ENCODE measurements at places on chromosomes 2 and 18.
A peak's percentile ranks its signal among the peaks of the same experiment; 100 is the strongest.

GRCh38 chr2:20212871-20213503 lies 11.9 kb downstream of the SDC1 start:
- DNase-seq: no peak

GRCh38 chr2:19902216-19902740 lies 495 bp upstream of the TTC32 start:
- DNase-seq: no peak

- DNase-seq: peak; percentile 70
Observed at GRCh38 chr2:197273485-197273884, 37.1 kb downstream of the ANKRD44 start.

DNA sequence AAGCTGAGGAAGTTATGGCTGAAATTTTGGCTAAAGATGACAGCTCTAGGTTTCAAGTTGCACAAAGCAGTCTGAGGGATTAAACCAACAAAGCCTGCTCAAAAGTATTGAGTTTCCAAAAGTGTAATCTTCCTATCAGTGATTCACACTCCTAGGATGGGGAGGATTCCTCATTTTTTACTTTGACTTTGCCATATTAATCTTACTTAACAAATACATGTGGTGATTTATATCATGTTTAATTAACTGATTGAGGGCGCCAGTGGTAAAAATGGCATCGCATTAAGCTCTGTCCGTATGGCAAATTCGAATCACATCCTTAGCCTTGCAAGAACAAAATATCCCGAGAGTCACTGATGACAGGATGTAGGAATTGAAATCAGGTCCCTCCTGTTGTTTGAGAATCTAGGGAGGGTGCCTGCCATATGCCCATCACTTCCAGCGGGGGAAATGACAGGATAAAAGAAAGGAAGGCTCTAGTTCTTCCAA lies 78.1 kb upstream of the ETAA1 start:
- DNase-seq: no peak

DNA sequence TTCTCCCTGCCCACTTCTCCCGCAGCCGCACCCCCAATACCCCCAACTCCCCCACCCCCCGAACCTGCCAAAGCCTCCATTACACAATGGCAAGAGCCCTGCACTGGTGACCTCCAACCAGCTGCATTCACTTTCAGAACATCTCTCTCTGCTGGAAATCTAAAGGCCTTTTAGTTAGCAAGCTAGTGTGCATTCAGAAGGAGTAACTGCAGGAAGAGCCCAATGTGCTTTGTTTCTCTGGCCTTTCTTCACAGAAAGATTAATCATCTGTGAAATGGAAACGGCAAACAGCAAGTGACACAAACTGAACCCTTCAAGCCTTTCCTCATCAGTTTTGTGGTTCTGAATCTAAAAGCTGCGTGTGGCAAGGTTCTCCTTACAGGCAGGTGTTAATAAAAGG lies 124.2 kb downstream of the OLA1 start:
- DNase-seq: peak; percentile 19

DNA sequence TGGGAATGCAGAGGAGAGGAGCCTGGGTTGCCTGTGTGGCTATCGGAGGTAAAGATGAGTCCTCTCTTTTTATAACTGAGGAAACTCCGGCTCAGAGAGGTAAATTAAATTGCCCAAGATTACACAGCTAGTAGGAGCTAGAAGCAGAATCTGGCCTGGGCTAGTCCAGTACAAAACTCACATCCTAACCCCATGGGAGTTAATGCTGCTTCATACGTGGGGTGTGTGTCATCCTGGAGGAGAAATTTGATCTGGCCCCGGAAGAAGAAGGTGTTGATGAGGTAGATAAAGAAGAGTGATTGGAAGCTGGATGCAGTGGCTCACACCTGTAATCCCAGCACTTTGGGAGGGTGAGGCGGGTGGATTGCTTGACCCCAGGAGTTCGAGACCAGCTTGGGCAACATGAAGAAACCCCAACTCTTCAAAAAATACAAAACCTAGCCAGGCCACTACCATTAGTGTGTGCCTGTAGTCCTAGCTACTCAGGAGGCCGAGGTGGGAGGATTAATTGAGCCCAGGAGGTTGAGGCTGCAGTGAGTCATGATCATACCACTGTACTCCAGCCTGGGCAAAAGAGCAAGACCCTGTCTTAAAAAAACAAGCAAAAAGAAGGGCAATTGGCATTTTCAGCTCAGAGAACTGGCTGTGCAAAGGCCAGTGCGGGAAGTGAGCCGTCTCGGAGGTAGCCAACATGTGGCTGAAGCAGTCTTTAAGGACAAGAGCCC lies 33.7 kb downstream of the CTIF start:
- DNase-seq: no peak
